ENCODE measurements at places on chromosomes 7 and 10.

DNA sequence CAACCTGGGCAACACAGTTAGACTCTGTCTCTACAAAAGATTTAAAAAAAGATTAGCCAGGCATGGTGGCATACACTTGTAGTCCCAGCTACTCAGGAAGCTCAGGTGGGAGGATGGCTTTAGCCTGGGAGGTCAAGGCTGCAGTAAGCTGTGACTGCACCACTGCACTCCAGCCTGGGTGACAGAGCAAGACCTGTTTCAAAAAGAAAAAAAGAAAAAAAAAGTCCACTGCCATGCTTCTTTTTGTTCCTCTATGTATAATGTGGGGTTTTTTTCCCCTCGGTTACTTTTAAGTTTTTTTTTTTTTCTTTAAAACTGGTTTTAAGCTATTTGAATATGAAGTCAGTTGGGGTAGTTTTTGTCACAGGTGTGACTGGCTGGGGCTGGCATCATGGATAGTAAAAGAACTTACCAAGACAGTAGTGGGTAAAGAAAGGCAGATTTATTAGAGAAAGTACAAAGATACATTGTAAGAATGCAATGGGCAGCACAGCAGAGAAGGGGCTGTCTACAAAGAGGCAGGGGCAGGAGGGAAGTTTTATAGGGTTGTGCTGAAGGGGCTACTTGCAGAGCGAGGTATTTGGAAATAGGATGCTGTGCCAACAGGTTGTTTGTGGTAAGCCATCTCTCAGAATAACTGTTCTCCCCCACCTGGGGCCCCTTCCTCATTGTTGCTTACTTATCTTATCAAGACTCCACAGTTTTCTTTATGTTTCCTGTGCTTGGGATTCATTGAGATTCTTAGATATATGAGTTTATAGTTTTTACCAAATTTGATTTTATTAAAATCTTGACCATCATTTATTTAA lies 177.3 kb downstream of the PHTF2 start:
- no peak for DNase-seq

DNA sequence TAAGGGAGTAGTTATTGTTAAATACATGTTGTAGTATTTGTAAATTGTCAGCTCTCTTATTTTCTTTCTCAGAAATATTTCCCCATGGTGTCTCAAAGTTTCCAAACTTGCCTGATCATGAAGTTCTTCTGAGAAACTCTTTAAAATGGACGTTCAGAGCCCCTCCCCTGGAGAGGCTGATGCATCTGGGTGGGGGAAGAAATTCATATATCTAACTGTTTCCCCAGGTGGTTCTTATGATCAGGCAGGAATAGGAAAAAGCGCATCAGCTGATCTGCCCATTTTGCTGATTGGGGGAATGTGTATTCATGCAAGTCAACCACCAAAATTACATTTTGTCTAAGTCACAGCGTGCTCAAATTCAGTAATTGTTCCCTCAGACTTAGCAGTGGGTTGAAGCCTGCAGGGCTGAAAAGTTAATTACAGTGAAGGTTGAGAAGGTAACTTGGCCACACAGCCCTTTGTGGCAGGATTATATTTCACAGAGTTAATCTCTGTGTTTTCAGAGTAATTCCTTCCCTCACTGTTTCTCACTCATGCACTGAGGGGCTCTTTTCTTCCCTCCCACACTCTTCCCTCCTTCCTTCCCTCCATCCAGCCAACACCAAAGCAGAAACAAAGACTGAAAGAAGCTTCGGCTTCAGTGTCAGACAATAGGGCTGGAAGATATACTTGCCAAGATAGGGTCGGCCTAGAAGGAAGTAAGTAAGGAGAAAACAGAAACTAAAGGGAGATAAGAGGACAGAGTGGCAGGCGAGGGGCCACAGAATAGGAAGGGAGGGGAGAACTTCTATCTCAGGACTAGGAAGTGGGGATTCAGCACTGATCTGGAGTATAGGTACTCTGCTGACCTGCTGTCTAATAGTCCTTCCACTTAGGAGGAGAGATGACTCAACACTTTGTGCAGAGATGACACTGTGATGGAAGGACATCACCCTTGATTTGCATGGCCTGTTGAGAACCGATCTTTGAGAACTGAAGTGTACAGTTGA lies 50.5 kb upstream of the STARD3NL start:
- DNase-seq = no peak

DNA sequence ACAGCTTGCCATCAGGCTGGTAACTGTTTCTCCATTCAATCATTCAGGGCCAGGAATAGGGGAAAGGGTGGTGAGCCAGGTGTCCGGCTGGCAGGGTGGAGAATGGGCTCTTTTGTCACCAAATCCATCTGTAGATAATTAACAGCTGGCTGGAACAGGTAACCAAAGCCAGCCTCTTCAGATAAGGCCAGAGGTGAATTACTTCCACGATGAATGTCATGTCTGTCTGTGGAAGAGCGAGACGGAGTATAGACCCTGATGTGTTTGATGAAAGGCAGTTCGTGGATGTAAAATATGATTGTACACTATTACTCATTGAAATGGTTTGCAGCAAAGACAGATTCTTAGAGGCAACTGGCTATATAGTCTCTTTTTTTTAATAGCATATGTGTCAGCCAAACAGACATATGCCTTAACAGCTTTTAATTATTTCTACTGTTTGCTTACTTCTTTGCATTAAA lies 149.8 kb downstream of the KLF6 start:
- DNase-seq = no peak

DNA sequence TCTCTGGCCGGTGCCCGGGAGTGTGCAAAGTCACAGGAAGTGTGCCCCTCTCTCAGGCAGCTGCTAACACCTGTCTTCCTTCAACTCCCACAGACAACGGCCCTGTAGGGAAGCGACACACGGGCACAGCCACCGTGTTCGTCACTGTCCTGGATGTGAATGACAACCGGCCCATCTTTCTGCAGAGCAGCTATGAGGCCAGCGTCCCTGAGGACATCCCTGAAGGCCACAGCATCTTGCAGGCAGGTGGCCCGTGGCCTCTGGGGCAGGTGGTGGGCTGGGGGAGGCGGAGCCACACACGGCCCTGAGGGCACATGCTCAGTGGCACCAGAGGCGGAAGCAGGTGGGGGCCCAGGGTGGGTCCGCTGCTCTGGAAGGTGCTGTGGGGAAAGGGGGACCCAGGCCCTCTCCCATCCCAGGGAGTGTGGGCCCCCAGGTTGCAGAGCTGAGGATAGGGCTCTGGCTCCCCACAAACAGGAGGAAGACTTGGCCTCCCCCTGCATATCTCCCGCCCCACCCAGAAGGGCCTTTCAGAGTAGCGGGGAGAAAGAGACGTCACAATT lies 6.9 kb downstream of the C10orf105 start:
- DNase-seq = no peak

- peak; percentile 70 for DNase-seq
Measured at GRCh38 chr7:15016766-15017165, 114.2 kb upstream of the DGKB start.

GRCh38 chr10:117350909-117351308 lies 24.3 kb downstream of the PDZD8 start:
- no peak for DNase-seq

GRCh38 chr10:87966459-87966858 lies 103.0 kb downstream of the PTEN start:
- no peak for DNase-seq

GRCh38 chr7:109259151-109259550 lies 689.5 kb downstream of the DNAJB9 start:
- DNase-seq = no peak

GRCh38 chr7:33868166-33868565 lies 37.2 kb upstream of the BMPER start:
- no peak for DNase-seq

DNA sequence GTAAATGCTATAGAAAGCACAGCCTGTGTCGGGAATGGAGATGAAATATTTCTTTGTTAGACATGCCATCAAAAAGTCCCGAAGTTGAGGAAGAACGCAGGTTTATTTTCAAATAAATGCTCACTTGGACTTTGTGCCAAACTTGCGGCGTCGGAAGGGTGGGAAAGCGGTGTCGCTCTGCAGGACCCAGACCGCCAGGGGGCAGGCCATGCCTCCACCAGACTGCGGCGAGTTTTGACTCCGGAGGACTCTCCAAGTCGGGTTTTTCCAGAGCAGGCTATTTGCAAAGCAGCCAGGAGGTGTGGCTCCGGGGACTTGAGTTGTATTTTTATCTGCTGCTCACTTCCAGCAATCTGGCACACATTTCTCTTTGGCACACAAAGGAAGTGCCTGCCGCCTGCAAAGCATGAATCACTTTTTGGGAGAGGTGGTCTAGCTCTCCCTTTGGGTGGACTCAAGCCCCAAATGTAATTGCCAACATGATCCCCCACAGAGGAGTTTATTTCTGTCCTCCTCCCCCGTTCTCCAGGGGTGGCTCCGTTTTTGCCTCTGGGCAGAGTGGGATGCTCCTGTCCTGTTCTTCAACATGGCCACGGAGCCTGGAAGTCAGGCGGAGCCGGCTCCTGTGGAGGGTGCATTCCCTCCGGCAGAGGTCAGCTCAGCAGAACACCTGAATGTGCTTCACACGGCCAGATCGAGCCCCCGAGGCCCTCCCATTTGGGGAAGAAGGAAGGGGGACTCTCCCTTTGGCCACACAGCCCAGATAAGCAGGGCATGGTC lies 82.3 kb upstream of the GPR26 start:
- DNase-seq = no peak

DNA sequence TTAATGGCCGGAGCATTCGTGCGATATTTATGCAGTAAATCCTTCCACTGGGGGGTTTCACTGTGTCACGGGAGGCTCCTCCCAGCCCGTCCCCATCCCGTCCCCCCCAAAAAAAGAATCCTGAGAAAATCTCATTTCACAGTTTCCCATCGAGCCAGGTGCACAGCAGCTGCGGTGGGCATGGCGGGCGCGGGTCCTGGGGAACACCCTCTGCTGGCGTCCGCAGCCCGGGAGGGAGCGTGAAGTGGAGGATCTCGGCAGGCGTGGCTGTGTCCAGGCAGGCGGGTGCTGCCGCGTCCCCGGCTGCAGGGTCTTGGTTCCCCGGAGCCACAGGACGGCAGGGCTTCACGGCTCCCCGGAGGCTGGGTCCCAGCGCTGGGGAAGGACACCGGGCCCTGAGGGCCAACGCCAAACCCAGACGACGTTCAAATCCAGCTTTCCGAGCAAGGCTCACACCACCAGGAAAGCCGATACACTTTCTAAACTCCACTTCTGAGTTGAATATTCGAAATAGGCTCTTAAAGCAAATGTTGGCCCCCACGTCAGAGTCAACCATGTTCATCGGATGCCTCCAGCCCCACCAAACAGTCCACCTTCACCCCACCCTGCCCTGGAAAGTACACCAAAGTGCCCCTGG lies 55.7 kb downstream of the PDGFA start:
- no peak for DNase-seq

- DNase-seq = no peak
Measured at GRCh38 chr10:49271346-49271745, 27.6 kb upstream of the C10orf71 start.

GRCh38 chr10:125343983-125344382 lies 183.6 kb upstream of the CTBP2 start:
- DNase-seq = no peak

- no peak for DNase-seq
Measured at GRCh38 chr10:126387931-126388911, at the start of gene ADAM12. Gene ADAM12 (minus strand): TSS chr10:126388477. CDS start chr10:126388145, 332 bp downstream.

DNA sequence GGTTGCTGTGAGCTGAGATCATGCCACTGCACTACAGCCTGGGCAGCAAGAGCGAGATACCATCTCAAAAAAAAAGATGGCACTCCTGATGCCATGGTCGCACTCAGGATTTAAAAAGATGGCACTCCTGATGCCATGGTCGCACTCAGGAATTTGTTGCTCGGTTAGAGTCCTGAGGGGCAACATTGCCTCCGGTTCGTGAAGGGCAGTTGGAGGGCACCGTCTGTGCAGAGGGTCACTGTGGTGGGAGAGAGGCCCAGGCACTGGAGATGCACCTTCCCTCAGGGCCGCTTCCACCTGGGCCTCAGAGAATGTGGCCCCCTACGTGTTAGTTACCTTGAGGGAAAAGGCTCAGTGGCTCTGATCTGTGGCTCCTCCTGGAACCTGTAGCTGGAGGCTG lies 18.3 kb downstream of the GTPBP4 start:
- DNase-seq = no peak

GRCh38 chr10:4688601-4689000 lies 137.4 kb upstream of the AKR1E2 start:
- no peak for DNase-seq

DNA sequence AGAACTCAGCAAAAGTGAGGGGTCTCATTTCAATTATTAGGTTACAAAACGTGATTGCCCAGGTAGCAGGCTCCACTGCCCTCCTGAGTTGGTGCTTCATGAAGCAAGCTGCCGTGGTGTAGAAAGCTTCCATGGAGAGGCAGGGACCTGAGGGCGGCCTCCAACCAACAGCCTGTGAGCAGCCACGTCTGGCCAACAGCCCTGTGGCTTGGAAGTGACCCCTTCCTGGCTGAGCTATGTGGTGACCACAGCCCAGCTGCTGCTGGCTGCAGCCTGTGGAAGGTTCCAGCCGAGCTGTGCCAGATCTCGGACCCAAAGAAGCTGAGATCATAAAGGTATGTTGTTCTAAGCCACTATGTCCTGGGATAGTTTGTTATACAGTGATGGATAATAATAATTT lies 122.5 kb upstream of the KLF6 start:
- DNase-seq = no peak

DNA sequence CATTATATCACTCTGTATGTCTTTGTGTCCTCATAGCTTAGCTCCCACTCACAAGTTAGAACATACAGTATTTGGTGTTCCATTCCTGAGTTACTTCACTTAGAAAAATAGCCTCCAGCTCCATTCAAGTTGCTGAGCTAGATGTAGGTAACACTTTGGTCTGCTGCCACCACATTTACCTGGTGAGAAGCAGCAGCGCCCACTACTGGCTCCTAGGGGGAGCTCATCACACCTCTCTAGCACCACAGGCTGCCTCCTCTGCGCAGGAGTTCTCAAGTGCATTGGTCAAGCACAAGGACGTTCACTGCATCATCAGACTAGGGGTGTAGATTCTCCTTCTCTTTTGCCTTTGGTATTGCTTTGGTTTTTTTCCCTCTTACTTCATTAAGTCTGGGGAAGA lies 530.9 kb upstream of the AUTS2 start:
- no peak for DNase-seq

- DNase-seq = no peak
Measured at GRCh38 chr7:116153050-116153449, 57.3 kb upstream of the TES start.

Measured in kidney epithelial cell (primary cell).